ENCODE measurements at places on chromosomes 3 and 15. TPM values are rescaled to one million over a fixed set of nuclear protein-coding genes. Genes with fewer than 3 reads are reported as not detected.

The ZBED2 gene
- polyA plus RNA-seq = 120 TPM

The OCA2 gene
- polyA plus RNA-seq = 0.08 TPM

The CHST14 gene
- polyA plus RNA-seq = 4.4 TPM

GRCh38 chr15:49507261-49507660, 84.2 kb downstream of the FGF7 start:
- no peaks in the 10 kb centered on the region for H3K27me3 ChIP-seq
- H3K4me1 ChIP-seq = peaks cover 5% of the 10 kb centered on the region
- no peak overlapping the region for H3K4me3 ChIP-seq
- H3K36me3 ChIP-seq = no peaks in the 10 kb centered on the region
- DNase-seq = no peak

Measured in keratinocyte (primary cell).